ENCODE measurements at places on chromosomes 13 and 19.

- no peak for DNase-seq
Measured at GRCh38 chr13:114200399-114200911, 21.4 kb downstream of the CFAP97D2 start.

DNA sequence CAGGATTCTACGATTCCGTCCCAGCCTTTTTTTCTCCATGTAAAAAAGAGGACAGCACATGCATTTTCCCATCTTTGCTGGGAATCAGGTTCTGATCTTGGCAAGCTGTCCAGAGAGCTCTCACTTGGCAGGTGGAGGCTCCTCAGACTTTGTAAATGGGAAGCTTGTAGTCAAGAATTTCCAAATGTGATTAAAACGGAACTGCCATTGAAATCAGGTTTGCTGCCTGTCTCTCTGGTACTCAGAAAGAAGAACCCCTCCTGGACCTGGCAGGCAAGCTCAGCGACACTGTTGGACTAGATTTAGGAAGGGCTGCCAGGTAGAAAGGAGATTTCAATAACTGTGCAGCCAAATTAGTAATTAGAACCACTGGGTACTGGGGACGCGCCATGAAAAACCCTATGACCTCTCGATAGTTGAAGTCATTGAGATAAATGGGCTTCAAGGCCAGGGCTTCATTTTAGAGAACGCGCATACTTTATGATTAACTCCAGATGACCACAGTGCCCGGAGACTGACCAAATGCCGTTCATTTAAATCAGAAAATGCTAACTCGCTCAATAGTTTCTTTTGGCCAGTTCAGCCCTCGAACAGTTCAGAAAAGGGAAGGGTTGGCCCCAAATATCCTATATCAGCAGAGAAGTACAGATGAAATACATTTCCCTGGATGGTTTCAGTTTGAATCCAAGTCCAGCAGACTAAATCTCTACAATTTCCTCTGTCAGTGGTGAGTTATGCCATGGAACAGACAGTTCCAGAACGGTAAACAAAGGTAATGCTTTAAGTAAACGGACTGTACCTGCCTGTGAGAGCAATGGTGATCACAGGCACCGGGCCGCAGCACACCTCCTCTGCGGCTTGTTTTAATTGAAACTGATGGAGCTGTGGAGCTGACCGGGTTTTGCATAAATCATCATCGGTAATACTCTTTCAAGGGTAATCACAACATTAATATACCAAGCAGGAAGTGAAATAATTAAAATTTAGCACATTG is 517.4 kb downstream of the RFC3 start:
- DNase-seq = no peak

- DNase-seq = no peak
Measured at GRCh38 chr19:29679598-29680210, 14.4 kb downstream of the PLEKHF1 start.

DNA sequence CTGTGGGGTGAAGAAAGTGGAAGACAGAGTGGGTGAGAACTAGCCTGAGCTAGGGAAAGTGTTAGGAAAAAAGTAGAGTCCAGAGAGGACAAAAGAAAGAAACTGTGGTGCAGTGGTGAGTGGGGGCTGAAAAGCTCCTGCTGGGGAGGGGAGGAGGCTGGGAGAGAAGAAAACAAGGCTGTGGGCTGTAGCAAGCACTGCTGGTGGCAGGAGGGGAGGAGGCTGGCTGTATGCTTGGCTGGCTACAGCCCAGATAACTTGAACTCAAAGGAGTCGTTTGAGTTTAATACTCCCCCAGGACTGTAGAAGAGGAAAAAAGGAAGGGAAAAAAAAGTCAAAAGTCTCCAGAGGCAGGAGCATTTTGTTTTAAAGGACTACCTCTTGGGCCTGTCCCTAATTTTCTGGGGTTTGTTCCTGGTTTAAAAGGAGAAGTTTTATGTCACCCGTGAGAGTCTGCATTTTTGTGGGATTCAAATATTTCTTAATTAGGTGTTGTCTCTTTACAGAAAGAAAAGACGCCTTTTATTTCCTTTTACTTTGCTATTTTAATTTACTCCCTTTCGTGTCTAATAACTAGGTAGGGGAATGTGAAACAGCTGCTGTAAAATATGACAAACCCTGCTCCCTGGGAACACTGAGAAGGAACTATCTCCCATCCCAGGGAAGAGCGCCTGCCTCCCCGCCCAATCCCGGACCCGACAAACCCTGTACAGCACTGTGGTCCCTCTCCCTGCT is 21.7 kb downstream of the ZIC5 start:
- DNase-seq = no peak

DNA sequence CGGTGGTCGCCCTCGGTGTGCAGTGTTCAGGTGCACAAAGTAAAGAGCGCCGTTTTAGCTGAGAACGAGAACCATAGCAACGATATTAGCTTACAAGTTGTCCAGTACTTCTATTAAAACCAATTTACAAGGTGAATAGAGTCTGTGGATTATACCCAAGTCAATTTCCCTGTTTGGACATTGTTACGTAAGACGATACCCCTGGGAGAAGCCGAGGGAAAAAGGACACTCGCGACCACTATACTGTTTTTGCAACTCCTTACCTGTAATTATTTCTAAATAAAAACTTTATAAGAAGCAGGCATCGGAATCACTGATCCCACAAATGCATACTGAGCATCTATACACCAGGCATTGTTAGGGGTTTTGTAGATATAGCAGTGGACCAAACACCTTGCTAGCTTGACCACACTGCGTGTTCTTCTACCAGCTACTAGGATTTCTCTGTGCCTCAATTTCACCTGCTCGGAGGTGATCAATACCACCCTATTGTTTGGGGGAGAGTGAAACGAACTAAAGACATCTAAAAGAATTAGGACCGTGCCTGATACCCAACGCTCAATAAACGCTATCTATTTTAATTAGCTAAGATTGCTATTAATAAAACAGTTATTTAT is 488 bp upstream of the EEF2 start:
- no peak for DNase-seq

- no peak for DNase-seq
Measured at GRCh38 chr13:109465148-109465547, 321.2 kb downstream of the IRS2 start.

GRCh38 chr13:75299246-75299645 is 182.7 kb downstream of the TBC1D4 start:
- DNase-seq = no peak

GRCh38 chr13:41588899-41589298 is 131.5 kb downstream of the RGCC start:
- no peak for DNase-seq

DNA sequence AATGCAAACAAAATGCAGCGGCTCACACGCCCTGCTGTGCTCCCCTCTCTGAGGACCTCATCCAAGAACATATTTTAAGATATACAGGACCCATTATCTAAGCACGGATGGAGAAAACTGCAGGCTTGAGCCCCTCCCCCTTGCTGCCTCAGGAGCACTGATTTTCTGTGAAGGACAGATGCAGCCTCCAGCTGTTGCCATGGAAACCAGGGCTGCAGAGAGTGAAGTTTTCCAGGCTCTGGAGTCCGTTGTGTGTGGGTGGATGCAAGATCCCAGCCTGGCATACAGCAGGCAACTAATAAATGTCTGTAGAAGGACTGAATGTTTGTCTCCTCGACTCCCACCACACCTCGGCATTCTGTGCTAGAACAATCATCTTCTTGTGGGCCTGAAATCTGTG is 105.6 kb upstream of the PEG3 start:
- DNase-seq = no peak

DNA sequence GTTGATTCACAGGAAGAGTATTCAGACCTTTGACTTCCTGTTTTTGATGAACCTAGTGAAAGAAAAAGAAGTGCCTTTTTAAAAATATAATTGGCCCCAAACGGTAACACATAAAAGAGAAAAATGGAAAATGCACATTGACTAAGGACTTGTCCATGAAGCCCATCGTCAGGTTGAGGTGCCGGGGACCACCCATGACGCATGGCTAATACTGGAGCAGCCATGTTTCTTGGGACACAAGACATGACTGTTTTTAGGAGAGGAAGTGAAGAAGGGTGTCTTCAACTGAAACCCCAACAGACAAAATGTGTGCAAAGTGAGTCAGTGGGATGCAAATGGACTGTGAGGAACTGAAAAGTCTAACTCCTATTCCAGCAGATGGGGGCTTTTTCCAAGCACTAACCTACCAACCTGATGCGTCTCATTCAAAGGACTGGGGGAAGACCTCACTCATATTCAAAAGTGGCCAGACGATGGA is 459.4 kb downstream of the FOXO1 start:
- DNase-seq = no peak

DNA sequence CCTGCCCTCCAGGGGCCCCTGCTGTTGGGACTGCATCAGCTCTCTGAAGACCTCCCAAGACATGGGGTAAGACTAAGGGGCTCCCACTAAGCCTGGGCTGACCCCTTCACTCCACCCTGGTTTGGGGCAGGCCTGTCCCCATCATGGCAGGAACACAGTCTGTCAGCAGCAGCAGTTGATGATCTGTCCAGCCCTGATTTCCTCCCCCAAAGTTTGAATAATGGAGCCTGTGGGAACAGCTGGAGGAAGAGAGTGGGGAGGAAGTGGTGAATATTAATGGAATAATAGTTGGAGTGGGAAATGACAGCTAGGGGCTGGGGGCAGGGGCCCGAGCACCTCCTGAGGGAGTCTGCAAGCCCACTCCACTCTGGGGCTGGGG is 1.3 kb upstream of the B3GNT8 start:
- no peak for DNase-seq

- no peak for DNase-seq
Measured at GRCh38 chr19:48705431-48705830, 9.7 kb downstream of the FUT2 start.

DNA sequence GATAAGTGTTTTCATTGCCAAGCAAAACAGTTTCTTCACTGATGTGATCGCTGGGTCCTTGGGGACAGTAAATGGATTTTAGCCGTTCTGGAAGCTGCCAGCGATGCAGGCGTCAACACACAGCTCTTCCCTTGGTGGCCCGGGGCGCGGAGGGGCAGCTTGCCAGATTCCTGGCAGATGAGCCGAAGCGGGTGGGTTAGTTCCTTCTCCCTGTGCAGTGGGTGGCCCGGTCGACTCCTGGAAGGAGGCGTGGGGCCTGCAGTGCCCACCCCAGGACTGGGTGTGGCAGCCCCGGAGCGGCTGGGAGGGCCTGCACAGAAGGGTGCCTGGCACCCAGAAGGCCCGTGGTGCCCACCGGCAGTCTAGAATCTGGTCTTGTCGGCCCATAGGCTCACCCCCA is 69.0 kb downstream of the KDM4B start:
- no peak for DNase-seq

- no peak for DNase-seq
Measured at GRCh38 chr19:57103573-57104277, 16.1 kb upstream of the USP29 start.

DNA sequence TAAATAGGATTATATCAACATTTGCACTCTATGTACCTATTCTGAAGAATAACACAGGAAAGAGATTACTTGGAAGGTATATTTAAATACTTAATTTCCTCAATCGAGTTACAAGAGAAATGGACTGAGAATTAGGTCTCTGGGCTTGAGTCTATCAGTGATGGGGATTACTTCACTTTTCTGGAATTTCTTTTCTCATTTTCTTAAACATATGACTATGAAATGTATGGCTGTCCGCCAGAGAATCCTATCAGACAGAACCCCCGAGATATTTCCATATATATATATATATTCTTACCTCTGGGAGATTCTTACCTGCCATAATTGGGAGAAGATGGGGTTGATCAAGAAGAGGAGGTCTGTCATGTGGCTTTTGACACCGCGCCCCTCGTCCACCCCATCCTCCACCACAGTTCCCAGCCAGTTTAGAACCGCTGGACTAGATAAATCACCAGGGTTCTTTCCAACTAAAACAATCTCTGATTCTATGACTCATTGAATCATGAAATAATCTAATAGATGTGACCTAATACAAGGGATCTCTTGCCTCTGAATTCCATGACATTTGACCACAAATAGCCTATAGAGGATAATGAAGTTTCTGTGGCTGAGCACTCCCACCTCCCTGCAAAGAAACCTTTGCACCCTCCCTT is 231.3 kb downstream of the TBC1D4 start:
- DNase-seq = no peak

DNA sequence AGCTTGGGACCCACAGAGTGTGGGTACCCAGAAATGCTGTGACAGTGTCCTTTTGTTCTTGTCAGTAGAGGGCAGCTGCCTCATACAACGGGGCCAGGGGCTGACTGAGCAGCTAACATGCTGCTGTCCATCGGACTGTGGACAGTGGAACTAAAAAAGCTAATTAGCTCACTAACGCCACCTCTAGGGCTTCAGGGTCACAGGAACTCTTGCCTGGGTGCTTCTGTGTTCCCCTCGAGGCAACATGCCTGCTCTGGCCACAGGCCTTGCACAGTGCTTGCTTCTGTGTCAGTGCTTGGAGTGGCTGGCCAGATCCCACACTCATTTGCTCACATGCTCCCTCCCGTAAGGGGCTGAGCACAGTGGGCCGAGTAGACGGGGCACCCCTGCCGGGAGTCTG is 377.0 kb downstream of the OLFM4 start:
- no peak for DNase-seq

GRCh38 chr13:71378961-71379905 is 487.8 kb downstream of the DACH1 start:
- no peak for DNase-seq

DNA sequence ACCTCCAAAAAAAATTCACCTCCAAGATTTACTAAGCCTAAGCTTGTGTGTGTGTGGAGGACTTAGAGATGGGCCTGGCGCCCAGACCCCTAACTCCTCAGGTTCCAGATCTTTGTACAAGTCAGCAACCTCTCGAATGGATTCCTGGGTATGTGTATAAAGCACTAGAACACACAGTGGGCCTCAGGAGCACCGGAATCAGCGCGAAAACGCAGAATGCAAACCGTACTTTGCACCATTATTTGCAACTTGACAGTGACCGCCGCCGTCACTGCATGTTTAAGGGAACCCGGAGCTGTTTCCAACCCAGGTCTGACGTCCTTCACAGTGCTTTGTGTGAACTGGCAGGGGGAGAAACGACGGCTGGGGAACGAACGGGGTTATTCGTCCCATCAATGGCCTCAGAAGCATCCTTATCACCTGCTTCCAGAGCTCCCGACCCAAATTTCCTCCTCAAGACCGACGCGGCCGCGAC is 688 bp downstream of the ZNF606 start:
- no peak for DNase-seq

DNA sequence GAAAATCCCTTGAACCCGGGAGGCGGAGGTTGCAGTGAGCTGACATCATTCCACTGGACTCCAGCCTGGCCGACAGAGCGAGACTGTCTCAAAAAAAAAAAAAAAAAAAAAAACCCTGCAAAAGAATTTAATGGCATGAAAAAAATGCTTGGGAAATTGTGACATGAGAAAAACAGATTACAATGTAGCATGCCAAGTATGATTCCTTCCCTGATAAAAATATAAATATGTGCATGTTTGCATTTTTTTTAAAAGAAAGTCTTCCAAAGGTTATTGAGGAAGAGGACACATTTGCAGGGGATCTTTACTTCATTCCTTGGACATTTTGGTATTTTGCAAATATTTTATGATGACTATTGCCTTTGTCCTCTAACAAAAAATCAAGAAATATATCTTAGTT is 14.5 kb upstream of the ZBTB32 start:
- no peak for DNase-seq

GRCh38 chr13:41590122-41590521 is 132.8 kb downstream of the RGCC start:
- no peak for DNase-seq

GRCh38 chr19:7706188-7706954 is 4.4 kb upstream of the FCER2 start:
- DNase-seq = no peak

Measured in RWPE2 (cell line).